ENCODE measurements at places on chromosomes 3 and 15. TPM values are rescaled to one million over a fixed set of nuclear protein-coding genes. Genes with fewer than 3 reads are reported as not detected.

DNA sequence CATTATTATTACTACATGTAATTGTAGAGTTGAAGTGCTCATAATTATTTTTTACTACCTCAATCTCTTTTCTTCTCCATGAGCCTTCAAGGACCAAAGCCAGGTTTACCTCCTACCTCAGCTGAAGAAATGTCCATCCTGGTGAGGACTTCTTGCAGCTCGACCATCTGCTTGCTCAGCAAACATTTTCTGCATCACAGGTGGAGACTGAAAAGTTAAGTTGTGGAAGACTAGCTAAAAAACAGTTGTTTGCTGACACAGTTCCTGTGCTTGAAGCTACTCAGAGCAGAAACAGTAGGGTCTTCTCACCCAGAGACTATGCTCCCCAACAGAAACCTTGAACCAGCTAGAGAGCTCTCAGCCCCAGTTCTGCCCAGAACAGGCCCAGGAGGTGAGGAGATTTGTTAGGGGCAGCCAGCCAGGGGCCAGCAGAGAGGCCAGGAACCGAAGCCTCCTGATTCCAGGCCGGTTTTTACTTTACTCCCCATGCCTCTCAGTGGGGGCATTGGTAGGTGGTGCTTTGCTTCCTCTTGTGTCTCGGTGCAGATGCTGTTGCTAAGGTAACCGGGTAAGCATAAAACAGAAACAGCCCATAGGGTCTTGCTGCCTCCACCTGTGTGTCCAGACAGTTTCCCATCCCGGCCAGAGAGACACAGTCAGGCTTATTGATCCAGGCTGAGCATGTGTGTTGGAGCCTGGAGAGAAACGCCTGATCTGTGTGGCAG lies 54.9 kb downstream of the CCNL1 start:
- no peak for DNase-seq

DNA sequence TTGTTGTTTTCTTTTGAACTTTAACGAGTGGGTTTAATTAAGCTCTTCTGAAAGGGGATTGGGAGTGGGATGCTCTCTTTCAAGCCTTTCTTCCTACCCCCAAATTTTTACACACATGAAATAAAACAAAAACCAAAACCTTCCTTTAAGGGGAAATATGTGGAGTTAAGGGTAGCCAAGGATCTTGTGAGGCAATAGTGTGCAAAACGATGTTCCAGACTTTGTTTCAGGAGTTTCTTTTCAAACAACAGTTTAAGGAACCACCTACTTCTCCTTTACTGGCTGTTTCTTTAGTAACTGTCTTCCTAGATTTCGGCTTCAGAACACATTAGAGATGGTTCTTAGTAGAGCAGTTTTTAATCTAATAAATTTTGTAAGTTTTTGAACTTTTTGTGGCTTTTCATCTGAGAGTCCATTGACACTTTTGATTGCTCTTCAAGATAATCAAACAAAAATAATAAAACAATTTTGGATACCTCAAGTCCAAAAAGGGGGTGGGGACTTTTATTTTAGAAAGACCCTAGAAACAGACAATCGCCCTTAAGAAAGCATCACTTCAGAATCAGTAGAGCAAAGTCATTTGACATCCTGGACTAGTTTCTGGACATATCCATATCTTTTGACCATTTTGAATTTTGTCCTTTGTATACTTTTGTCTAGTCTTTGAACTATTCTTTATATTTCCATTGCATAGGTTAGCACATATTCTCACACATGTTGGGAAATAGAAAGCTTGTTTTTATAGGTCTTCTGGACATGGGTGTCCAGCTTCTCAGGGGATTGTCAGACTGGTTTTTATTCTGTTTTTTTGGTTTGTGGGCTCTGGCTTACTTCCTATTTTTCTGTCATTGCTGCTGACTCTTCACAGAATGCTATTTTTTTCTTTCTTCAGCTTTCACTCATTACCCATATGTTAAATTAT lies 6.0 kb downstream of the DIPK2A start:
- DNase-seq = no peak

DNA sequence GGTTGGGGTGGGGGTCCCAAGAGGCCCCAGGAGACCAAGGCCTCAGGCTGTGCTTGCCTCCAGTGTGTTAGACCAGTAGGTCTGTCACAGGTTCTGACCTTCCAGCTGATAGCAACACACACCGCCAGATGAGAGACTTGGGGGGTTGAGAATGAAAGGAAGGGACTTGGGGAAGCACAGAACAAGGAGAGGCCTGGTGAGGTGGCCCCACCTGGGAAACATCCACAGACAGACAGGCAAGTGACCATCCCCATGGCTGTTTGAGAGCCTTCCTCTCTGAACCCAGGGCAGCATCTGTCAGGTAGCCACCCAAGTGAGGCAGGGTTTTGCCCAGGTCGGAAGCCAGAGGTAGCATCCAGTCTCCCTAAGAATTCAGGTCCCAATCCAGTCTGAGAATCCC lies 35.0 kb upstream of the VPS8 start:
- DNase-seq = no peak

- DNase-seq = peak; percentile 32
Observed at GRCh38 chr3:8481380-8481779, 20.2 kb upstream of the LMCD1 start.

- DNase-seq = no peak
Observed at GRCh38 chr3:49217688-49218470, 46.5 kb downstream of the KLHDC8B start.

GRCh38 chr15:95590533-95591044 lies 739.9 kb upstream of the NR2F2 start:
- DNase-seq = no peak

- DNase-seq = no peak
Observed at GRCh38 chr3:101184111-101184510, 136.3 kb downstream of the IMPG2 start.

DNA sequence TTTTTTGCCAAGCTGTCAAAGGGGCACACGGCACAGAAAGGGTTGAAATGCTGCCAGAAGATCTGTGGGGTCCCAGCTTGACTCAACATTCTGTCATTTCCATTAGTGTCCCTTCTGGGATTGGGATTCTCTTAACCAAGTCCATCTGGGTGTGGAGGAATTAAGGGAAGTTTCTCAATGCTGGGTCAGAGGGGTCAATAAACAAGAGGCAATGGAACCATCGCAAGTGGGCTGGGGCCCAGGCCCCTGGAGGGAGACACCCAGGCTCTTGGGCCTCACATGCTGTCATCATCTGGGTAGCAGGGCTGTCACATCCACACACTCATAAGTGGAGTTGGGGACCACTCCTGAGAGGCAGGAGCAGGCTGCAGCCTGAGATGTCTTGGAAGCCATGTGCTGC lies 8.1 kb upstream of the APOD start:
- no peak for DNase-seq

- no peak for DNase-seq
Observed at GRCh38 chr15:77546050-77546501, 86.6 kb downstream of the LINGO1 start.

DNA sequence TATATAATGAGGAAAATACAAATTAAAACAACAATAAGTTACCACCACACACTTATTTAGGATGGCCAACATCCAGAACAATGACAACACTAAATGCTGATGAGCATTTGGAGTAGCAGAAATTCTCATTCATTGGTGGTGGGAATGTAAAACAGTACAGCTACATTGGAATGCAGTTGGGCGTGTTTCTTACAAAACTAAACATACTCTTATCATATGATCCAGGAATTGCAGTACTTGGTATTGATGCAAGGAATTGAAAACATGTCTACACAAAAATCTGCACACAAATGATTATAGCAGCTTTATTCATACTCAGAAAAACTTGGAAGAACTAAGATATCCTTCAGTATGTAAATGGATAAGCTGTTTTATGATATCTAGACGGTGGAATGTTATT lies 594.2 kb downstream of the ZBBX start:
- DNase-seq = no peak

DNA sequence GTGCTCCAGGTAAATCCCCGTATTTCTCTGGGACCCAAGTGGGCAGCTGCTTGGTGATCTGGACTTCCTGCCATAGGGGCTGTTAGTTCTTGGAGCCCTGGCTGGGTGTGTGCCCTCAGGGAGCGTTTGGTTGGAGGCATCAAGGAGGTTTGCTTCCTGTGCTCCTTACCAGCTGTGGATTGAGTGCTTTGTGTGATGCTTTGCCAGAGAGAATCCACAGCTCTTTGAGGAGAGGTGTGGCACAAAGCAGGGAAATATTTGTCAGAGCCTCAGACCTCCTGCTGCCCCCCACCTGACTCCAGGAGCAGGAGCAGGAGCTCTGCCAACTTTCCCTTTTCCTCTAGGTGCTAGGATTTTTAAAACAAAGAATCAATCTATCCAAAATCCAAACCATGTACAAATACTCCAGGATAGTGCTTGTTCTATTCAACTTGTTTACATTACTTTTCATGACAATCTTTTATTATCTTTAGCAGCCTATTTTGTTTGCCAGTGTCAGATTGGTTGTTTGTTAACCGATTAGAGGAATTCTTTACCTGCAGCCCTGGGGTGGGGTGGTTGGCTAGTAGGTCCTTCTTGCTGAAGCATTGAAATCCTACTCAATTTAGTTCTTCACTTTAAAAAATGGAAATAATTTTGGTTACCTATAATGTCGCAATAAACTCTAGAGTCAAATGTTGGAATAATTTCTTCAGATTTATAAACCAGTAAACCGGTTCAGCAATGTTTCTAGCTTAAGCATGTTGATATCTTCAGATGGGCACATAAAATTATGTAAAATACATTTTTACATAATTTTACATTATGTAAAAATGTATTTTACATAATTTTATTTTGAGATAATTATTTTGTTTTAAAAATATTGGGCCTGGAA lies 2.5 kb downstream of the CTDSPL start:
- no peak for DNase-seq

DNA sequence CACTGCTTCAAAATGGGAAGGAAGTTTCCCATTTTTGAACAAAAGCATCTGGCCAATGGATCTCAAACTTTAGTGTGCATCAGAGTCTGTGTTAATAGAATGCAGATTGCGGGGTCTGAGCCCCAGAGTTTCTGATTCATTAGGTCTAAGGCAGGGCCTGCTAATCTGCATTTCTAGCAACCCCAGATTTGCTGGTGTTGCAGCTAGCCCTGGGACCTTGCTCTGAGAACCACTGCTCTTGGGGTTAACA lies 30.7 kb upstream of the USP3 start:
- DNase-seq = no peak

GRCh38 chr3:188183452-188183851 lies 29.5 kb downstream of the LPP start:
- DNase-seq = no peak

DNA sequence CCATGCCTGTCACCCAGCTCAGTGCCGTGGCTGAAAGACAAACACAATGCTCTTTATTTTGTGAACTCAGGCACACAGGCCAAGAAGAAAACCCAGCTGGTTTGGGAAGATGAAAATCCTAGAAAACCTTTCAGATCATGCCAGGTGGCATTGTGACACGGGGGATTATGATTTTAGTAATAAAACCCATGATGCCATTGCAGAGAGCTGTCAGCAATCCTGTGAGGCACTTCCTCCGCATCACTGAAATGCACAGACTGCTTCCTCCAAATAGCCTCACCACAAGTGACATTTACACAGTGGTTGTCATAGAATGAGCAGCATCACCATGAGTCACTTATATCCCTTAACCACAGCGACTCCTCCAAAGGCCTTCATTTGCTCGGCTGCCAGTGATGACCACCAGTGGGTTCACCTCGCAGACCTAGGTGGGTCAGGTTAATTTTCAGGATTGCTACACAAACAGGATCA lies 22.7 kb downstream of the ABHD6 start:
- no peak for DNase-seq

- DNase-seq = peak; percentile 20
Observed at GRCh38 chr3:41502023-41502422, 302.7 kb downstream of the CTNNB1 start.

DNA sequence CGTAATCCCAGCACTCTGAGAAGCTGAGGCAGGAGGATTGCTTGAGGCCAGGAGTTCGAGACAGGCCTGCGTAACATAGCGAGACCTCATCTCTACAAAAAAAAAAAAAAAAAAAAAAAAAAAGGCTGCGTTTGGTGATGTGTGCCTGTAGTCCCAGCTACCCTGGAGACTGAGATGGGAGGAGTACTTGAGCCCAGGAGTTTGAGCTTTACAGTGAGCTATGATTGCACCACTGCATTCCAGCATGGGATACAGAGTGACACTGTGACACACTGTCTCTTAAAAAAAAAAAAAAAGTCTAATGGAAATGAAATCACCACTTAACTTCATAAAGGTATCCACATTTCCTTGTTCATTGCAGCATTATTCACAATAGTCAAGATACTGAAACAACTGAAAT lies 65.5 kb downstream of the THBS1 start:
- no peak for DNase-seq

DNA sequence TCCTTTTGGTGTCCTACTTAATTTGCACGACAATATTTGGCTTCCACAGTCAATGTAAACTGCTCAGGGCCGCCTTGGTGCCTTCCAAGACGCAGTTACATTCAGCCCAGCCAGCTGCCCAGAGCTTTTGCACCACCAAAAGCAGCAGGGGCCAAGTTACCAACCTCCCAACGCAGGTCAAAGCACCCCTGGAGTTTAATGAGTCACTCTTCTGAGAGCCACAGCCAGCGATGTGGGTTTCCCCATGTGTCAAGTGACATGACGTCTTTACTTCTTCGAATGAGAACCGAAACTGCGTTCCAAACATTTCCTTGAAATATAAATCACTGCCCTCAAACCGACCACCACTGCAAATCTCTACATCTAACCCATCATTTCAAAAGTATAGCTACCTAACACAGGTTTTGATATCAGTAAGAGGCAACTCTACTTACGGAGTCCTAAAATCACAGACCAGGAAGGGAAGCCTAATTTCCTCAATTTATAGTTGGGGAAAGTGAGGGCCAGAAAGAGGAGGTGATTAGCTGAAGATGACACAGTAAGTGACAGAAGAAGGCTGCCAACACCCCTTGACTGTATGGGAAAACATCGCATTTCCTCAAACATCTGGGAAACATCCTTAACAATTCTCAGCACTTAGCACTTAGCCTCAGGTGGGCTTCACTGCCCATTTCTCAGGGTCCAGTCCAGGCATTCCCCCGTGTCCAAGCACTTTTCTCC lies 24.5 kb downstream of the MB21D2 start:
- DNase-seq = peak; percentile 78

- DNase-seq = no peak
Observed at GRCh38 chr3:65951836-65952505, 86.7 kb downstream of the MAGI1 start.

- DNase-seq = no peak
Observed at GRCh38 chr3:50862221-50862620, 187.5 kb downstream of the DOCK3 start.

GRCh38 chr3:119930286-119930685 lies 148.4 kb downstream of the NR1I2 start:
- DNase-seq = no peak

DNA sequence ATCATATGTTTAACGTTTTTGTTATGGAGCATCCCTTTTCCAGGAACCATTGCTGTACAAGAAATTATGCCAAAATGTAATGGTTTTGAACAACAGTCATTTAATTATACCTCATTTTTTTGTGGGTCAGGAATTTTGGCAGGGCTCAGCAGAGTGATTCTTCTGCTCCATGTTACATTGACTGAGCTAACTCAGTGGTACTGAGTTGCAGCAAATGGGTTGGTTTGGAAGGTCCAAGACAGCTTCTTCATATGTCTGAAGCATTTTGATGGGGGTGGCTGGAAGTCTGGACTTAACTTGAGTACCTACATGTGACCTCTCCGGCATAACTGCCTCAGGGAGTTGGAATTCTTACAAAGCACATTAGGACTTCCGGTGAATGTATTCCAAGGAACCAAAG lies 26.0 kb upstream of the CMC1 start:
- no peak for DNase-seq

CD86 gene
- 2.2 TPM for polyA plus RNA-seq

ENTPD3 gene
- polyA plus RNA-seq = 0.71 TPM

SLC28A1 gene
- 0.46 TPM for polyA plus RNA-seq

SV2B gene
- 2.9 TPM for polyA plus RNA-seq

DCUN1D1 gene
- polyA plus RNA-seq = 27.6 TPM

SPESP1 gene
- polyA plus RNA-seq = 3.5 TPM

LINGO1 gene
- polyA plus RNA-seq = 9.9 TPM

ARID3B gene
- 4.3 TPM for polyA plus RNA-seq
